Hematopoietic multipotent progenitor cell treated with erythropoietin and hydrocortisone succinate and interleukin-3 and kit ligand, for 6 days (in vitro differentiated cells): ENCODE measurements at places on chromosomes 5 and 9.

- DNase-seq, result no peak
These were observed 75.0 kb upstream of the SLC1A1 start for GRCh38 chr9:4415281-4415680.

- DNase-seq, result no peak
These were observed 191.4 kb downstream of the MTRR start for GRCh38 chr5:8060235-8060952.

DNA sequence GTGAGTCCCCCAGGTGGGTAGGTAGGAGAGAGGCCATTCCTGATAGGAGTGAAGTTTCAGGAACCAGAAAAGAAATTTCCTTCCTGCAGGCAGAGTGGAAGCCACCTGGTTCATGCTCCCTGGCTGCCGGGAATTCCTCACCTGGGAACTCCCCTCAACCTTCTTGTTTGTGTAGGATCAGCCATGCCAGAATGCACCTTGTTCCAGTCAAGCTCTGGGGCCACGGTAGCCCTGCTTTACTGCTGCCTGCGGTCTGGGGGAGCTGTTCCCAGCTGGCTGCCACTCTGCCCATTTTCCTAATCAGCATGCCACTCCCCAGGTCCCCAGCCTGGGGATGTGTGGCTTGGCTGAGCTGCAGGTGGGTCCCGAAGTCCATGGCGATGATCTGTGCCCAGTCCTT, 18.7 kb upstream of the B4GALT1 start:
- no peak for DNase-seq

DNA sequence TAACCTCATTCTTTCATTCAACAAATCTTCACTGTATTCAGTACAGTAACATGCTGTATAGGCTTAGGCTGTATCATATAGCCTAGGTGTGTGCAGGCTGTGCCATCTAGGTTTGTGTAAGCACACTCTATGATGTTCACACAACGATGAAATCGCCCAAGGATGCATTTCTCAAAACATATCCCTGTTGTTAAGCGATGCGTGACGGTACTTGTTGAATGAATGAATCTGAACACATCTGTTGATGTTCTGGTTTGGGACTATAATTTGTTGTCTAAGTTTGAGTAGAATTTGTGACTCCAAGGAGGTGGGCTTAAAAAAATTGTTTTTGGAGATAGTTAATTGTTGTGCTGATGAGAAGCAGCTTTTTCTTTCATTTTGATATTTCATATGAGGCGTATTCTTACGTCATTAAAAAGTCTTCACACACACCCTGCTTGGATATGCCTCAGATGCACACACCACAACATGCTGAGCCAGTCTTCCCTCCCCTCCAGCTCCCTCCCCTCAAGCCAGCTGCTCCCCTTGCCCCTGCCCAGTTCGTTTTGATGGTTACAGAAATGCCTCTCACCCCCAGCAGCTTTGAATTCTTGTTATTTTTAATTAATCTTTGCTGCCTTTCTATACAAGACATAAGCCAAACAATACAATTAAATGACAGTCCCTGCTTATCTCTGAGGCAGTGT, 5.5 kb upstream of the PSAT1 start:
- DNase-seq, result no peak

- no peak for DNase-seq
These were observed 213.7 kb downstream of the RFK start for GRCh38 chr9:76180541-76180940.

DNA sequence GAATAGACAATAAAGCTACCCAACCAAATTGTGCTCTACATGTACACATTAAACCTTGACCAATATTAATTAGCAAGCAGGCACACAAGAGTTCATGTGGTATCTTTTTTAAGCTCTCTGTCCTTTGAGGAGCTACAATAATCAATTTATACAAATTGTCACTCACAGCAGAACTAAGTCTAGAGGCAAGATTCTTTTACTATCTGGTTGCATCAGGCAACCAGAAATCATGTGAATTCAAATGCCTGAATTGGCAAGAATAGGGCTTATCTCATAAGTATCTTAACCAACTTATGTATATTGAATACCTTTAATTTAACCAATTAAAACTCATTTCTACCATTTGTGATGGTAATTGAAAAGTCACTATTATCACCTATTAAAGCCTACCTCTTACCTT, 145.5 kb upstream of the HAPLN1 start:
- DNase-seq, result no peak

GRCh38 chr9:127360250-127360649, 36.7 kb upstream of the SLC2A8 start:
- no peak for DNase-seq

DNA sequence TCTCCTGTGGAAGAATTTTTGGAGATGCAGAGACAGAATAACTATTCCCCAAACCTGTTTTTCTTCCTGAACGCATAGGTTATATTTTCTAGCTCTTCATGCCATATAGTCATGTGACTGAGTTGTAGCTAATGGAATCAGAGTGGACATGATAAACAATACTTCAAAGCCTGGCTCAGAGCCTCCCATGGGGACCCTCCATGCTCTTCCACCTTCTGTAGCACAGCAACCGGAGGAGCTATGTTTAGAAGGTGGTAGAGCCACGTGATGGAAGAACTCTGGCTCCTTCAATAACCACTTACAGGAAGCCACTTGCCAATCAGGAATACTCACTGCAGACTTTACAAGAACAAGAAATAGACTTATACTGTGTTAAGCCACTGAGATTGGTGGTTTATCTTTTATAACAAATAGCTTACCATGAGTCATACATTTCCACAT, 39.2 kb downstream of the NADK2 start:
- DNase-seq, result no peak

GRCh38 chr5:6734781-6735180, 21.5 kb downstream of the TENT4A start:
- DNase-seq, result no peak

- no peak for DNase-seq
These were observed 154.0 kb downstream of the FBN2 start for GRCh38 chr5:128384068-128384467.

GRCh38 chr9:133406480-133407307, 11.1 kb downstream of the REXO4 start:
- DNase-seq, result peak; percentile 89

DNA sequence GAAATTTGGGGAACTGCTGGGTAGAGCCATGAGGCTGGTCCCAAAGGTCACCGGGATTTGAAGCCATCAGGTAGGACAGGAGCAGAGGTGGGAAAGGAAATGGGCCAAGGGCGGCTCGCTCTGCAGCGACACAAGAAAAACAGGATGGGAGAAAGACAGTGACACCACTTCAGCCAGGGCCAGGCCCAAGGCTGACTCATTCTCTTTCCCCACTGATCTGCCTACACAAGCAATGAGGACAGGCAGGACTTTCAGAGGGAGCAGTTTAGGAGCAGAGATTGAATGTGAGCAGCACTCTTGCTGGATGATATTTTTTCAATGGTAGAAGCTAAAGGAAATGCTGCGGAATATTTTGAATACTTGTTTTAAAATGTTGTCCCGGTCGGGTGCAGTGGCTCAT, 3.5 kb downstream of the RUFY1 start:
- no peak for DNase-seq

- no peak for DNase-seq
These were observed 53.4 kb downstream of the AQP7 start for GRCh38 chr9:33348998-33349397.

GRCh38 chr9:90059436-90059835, 454.6 kb downstream of the GADD45G start:
- DNase-seq, result no peak

GRCh38 chr5:173907686-173908371, 19.7 kb downstream of the CPEB4 start:
- DNase-seq, result no peak

DNA sequence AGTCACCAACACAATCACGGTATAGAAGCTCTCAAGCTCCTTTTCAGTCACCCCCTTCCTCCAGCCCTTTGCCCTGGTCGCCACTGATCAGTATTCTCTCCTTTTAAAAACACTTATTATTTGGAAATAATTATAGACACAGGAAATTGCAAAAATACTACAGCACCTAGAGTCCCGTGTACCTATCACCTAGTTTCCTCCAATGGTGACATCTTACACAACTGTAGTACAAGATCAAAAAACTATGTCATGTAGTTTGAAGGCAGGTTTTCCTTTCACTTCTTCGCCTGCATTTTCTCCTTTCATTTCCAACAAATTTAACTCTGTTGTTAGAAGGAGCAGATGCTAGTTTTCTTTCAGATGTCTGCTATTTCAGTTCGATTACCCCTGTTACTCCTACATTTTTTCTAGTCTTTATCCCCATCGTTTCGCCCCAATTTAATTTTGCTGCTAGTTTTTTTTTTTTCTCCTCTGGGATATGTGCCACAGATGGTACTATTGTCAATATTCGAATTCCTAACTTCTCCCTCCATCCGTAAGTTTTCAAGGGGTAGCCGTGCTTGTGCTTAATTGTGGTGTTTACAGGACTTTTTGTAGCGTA, 612 bp upstream of the ATG10 start:
- peak; percentile 53 for DNase-seq

GRCh38 chr5:102722931-102723330, 32.2 kb upstream of the PAM start:
- no peak for DNase-seq

- no peak for DNase-seq
These were observed 21.1 kb downstream of the BNIP1 start for GRCh38 chr5:173165177-173166016.

DNA sequence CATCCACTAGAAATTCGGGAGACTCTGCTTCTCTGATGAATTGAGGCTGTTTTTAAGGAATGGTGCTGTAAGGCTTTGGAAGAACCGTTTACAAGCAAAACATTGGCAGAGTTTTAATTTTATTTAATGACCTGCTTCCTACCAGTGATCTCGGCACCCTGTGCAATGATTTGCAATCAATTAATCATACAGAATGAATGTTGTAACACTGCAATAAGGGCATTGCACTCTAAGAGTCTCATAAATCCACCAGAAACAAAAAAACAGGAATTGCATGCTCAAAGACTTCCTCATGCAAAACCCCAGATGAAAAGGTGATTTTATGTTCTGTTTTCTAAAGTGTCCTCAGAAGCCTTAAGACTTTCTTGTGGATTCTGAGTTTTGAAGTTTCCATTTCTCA, 295.7 kb downstream of the ARHGEF28 start:
- DNase-seq, result no peak

- no peak for DNase-seq
These were observed 23.5 kb downstream of the TBC1D2 start for GRCh38 chr9:98231770-98232478.

- no peak for DNase-seq
These were observed 14.4 kb downstream of the ZCCHC9 start for GRCh38 chr5:81315830-81316229.

DNA sequence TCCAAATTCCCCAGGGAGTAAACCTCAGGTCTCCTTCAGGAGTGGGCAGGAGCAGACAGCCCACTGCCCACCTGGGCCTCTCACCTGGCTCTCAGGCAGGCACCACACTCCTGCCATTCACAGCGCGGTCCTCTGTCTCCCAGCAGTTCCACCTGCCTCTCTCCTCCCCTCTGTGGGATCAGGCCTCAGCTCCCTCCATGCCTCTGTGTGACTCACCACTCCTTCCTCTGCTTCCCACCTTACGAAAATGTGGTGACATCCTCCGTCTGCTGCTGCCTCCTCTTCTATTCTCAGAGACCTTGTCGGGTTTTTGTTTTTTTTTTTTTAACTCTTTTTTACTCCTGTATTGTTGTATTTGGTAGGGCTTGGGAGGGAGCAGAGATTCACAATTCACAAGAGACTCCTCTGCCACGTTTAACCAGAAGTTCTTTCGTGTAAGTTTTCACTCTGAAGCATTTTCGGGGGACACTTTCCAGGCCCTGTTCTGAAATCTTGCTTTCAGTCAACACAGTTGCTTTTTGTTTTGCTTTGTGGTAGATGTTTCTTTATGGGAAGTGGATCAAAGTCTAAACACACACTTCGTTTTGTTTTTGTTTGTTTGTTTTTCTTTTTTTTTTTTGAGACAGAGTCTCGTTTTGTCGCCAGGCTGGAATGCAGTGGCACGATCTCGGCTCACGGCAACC, 21.1 kb upstream of the CDKN2AIPNL start:
- DNase-seq, result no peak

DNA sequence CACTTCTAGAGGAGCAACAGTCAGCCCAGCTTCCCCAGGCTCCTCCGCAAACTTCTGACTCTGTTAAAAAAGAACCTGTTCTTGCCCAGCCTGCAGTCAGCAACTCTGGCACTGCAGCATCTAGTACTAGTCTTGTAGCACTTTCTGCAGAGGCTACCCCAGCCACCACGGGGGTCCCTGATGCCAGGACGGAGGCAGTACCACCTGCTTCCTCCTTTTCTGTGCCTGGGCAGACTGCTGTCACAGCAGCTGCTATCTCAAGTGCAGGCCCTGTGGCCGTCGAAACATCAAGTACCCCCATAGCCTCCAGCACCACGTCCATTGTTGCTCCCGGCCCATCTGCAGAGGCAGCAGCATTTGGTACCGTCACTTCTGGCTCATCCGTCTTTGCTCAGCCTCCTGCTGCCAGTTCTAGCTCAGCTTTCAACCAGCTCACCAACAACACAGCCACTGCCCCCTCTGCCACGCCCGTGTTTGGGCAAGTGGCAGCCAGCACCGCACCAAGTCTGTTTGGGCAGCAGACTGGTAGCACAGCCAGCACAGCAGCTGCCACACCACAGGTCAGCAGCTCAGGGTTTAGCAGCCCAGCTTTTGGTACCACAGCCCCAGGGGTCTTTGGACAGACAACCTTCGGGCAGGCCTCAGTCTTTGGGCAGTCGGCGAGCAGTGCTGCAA, 72.8 kb downstream of the NUP214 start:
- no peak for DNase-seq

DNA sequence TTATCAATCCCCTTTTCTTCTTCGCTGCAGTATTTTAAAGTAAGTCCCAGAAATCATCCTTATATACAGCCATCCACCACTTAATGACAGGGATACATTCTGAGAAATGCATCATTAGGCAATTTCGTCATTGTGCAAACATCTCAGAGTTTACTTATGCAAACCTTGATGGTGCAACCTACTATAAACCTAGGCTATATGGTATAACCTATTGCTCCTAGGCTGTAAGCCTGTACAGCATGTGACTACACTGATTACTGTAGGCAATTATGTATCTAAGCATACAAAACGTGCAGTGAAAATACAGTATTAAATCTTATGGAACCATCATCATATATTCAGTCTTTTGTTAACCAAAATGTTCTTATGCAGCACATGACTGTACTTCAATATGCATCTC, 36.8 kb downstream of the SAXO1 start:
- peak; percentile 16 for DNase-seq

- DNase-seq, result no peak
These were observed 3.2 kb downstream of the FCN1 start for GRCh38 chr9:134914501-134914834.

- DNase-seq, result no peak
These were observed 37.6 kb upstream of the SMAD5 start for GRCh38 chr5:136094913-136095641.
